Pulmonary artery endothelial cell (primary cell): ENCODE measurements at places on chromosomes 3 and 15.

DNA sequence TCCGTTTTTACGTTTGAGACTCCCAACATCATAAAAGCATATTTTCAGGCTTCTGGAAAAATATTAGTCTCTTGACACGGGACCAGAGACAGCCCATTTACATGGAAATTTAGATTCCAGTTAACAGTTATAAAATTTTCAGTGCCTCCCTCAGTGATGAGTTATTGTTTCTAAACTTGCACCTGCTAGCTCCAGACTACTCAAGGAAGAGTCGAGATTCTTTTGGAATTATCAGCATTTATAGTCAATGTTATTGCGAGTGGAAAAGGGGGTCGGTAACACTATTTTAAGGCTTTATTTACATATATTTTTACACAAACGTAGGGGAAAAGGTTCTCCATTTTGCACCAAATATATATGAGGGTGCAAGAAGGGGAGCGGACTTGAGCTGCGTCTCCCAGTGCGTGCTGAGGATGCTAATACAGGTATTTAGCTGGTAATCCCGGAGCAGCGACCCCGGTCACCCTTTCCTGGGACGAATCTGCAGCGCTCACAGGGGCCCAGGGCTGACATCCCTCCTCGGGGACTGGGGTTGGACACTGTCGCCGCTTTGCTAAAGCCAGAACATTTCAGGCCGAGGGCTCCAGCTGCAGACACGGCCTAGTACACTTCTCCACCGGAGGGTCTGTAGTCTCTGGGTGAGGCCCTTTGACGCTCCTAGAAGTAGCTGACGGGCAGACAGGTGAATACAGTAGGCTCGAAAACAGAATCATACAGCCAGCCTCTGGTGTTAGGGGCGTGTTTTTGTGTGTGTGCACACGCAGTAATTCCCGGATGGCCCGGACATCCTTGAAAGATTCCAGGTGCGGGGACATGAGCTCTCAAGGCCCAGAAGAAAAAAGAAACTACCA is 729 bp upstream of the ZBTB11 start:
- no peak for DNase-seq

DNA sequence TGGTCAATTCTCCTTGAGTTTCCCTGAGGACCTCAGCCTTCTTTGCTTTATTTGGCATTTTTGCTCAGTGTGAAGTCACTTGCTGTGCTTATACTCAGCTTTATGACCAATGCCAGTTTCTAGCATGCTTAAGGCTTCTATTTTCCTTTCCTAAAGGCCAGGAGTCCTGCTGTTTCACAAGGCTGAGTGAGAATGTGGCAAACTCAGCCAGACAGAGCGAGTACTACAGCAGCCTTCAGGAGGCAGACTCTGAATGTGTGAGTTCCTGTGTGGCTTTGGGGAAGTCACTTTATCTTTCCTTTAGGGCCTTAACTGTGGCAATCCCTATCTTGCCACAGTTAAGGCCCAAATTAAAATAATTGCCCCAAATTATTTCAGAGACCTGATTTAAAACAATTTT is 213.2 kb upstream of the MRPL3 start:
- DNase-seq, result no peak

- no peak for DNase-seq
These were observed 238.9 kb upstream of the PDZRN3 start for GRCh38 chr3:73863546-73864079.

DNA sequence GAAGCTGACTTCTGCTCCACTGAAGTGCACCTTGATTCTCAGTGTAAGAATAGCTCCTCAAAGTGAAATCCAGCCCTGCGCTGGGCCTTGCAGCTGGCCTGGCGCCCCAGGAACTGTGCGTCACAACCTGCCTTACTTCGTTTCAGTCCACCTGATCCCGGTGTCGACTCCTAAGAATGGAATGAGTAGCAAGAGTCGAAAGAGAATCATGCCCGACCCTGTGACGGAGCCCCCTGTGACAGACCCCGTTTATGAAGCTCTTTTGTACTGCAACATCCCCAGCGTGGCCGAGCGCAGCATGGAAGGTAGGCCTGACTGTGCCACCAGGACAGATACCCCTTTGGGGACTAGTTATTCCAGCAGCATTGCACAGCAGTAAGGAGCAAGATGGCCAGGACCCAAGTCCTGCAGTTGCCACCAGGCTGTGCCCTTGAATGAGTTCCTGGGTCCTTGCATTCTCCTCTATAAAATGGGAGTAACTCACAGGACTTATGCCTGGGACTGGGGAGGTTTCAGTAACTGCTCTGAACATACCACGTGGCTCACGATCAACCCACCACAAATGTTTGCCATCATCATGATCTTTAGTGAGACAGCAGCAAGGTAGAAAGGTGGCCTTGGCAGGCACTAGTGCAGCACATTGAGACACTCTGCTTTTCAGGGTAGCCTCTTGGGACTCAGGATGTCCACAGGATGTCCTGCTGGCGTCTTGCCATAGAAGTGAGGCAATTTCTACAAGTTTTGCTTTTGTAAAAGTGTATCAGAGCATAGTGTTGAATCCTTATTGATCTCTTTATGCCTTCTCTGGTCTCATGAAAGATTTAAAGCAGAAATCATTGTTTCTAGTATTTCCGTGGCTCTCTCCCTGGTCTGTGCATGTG is 46.8 kb downstream of the PXYLP1 start:
- DNase-seq, result no peak
